ENCODE measurements at places on chromosomes 12 and 14.

GRCh38 chr12:107091381-107091780 is 2.0 kb downstream of the CRY1 start:
- DNase-seq, result no peak

DNA sequence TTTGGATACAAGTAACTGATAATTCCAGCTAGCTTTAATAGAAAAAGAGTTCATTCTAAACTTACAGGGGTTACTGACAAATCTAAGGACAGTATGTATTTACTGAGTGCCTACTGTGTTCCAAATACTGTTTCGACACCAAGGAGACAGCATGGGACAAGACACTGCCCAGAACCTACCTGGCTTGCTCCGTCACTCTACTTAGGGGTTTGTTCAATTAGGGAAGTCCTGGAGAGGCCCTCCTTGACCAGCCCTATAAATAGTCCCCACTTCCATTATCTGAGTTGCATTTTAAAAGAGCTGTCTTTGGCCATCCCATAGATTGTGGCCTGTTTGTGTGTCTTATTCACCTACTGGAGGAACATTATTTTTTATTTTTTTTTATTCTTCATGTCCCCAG is 129.5 kb upstream of the ATF1 start:
- DNase-seq, result no peak

- no peak for DNase-seq
Measured at GRCh38 chr12:49665384-49665783, 41.8 kb downstream of the FMNL3 start.

GRCh38 chr14:76423534-76423933 is 47.6 kb downstream of the ESRRB start:
- no peak for DNase-seq

DNA sequence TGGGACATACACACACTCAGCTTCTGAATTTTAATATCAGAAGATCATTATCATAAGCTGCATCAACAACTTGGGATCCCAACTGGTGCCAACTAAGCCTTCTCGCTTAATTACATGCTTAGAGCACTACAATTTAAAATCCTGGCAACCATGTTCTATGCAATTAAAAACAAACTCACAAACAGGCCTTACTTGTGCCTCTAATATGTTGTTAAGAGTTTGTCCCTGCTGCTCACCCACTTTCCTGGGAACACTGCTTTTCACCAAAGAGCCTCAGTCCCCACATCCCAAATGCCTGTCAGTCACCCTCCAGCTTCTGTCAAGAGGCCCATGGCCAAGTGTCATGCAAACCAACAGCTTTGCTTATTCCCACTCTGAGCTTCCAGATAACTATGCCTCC is 69.7 kb downstream of the TTC9 start:
- DNase-seq, result no peak

- DNase-seq, result no peak
Measured at GRCh38 chr12:73906757-73907156, 630.9 kb upstream of the ATXN7L3B start.

All from activated CD4-positive, alpha-beta memory T cell treated with anti-CD3 and anti-CD28 coated beads for 36 hours (primary cell).